ENCODE measurements at places on chromosomes 12 and 14.

GRCh38 chr14:65222440-65222858, 120.1 kb upstream of the MAX start:
- DNase-seq = peak; percentile 58

DNA sequence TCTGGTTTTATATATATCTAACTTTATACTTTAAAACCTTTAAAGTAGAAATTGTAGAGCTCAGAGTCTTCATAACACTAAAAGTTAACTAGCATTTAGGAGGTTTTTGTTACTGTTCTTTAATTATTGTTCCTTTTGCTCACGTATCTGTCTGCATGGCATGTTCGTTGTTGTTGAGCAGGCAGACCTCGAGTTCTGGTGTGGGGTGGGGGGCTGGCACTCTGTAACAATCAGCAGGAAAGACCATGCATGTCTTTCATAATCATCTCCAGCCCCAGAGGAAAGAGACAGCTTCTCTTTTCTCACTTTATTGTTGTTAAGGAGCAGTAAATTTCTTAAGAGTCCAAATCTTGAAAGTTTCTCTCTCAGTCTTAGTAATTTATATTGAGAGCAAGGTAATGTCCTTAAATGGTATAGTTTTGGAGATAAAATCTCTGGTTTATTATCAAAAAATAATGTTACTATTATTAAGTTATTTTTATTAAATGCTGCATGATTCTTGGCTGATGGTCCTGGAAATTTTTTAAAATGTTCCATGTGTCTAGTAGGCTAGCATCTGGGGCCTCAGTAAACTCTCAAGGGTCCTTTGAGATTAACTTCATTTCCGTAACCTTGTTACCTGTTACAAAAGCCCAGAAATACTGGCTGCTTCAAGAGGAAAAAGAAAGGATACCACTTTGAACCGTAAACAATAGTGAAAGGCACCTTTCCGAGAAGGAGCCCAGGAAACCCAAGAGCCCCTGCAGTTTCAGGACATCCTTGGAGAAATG, 30.3 kb downstream of the CKB start:
- DNase-seq = no peak

GRCh38 chr14:62030387-62030786, 268.2 kb downstream of the SNAPC1 start:
- DNase-seq = no peak

DNA sequence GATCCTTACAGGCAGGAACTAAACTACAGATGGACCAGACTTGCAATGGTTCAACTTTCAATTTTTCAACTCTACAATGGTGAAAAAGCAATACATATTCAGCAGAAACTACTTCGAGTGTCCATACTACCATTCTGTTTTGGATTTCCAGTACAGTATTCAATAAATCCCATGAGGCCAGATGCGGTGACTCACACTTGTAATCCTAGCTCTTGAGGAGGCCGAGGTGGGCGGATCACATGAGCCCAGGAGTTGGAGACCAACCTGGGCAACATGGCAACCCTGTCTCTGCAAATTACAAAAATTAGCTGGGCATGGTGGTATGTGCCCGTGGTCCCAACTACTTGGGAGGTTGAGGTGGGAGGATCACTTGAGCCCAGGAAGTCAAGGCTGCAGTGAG, 336.1 kb downstream of the MED13L start:
- peak; percentile 34 for DNase-seq

DNA sequence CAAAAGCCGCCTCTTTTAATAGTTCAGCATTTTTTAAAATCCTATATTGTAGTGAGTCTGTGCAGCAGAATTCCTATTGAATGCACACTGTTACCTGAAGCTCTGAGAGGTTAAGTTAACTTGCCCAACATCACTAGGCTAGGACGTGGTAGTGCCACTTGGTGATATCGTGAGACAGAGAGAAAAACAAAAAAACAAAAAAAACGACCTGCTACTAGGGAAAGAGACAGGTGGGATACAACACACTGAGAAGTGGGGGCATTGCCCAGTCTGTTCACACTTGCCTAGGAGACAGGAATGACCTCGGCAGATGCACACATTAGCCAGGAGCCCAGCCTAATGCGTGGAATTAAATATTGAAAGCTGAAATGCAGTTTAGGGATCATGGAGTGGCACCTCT, 129.7 kb upstream of the CCND2 start:
- DNase-seq = no peak

DNA sequence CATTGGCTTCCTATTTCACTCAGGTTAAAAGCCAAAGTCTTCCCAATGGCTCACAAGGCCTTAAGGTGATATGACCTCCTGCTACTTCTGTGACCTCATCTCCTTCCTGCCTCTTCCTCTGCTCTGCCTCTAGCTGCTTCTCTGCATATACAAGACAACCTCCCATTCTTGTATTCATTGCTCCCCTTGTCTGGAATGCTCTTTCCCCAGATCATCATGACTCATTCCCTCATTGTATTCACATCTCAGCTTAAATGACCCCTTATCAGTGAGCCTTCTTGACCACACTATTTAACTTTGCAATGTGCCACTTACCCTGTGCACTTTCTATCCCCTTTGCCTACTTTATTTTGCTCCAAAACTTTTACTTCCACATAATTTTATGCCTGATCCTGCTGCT, 90.2 kb downstream of the PPP1R12A start:
- DNase-seq = peak; percentile 72

GRCh38 chr14:56543436-56543835, 36.2 kb upstream of the TMEM260 start:
- DNase-seq = no peak

DNA sequence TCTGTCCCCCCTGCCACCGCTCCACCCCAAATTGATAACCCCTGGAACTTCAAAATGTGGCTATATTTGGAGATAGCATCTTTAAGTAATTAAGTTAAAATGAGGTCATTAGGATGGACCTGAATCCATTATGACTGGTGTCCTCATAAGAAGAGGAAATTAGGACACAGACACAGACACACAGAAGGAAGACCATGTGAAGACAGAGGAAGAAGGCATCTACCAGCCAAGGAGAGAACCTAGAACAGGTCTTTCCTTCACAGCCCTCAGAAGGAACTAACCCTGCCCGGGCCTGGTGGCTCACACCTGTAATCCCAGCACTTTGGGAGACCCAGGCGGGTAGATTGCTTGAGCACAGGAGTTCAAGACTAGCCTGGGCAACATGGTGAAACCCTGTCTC, 3.6 kb upstream of the HRK start:
- no peak for DNase-seq

DNA sequence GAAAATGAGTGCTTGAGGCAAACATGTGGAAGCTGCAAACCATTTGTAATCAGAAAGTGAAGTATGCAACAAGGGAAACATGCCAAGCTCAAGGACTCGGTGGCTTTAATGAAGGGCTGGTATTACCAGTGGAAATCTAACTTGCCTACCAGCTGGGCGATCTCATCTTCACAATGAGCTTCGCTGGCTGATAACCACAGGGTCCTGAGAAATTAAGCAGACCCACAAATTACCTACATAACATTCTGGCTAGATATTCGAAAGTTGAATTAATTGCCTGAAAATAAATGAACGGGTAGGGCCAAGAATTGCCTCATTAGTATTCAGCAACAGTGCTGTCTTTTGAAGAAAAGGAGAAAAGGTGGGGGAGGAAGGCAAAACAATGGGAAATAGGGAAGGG, 439.4 kb downstream of the PDZRN4 start:
- no peak for DNase-seq

DNA sequence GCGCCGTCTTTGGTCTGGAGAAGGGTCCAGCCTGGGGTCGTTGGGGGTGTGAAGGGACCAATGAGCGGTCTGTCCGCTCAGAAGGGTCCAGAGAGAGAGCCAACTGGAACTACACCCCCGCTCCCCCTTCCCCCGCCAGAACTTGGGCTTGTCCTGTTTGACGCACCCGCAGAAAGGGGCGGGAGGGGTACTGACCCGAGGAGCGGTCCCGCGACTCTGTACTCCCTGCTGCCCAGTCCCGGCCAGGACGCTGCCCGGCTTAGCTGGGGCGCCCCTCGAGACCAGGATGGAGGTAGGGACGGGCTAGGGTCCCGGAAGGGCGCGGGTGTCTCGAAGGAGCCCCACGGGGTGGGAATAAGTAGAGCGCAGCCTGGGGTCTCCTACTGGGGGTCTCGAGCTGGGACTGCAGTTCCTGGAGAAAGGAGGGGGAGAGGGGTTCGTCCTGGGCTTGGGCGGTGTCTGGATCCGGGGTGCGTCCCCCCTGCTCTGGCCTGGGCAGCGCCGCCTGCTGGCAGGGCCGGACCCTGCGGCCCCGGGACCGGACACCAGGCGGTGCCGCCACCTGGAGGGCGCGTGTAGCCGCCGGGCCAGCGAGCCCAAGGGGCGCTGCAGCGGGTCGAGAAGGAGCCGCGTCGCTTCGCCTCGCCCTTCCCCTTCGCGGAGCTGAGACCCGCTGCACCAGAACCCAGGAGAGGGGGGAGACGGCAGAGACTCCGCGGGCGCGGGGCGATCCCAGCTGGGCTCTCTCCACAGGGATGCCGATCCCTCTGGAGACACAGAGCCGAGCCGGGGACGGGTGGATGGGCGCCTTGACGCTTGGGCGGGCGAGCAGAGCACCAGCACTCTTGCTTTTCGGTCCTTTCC, 3.8 kb upstream of the CACNB3 start:
- DNase-seq = peak; percentile 85

- DNase-seq = peak; percentile 71
Measured at GRCh38 chr12:11798856-11799501, 149.5 kb downstream of the ETV6 start.

DNA sequence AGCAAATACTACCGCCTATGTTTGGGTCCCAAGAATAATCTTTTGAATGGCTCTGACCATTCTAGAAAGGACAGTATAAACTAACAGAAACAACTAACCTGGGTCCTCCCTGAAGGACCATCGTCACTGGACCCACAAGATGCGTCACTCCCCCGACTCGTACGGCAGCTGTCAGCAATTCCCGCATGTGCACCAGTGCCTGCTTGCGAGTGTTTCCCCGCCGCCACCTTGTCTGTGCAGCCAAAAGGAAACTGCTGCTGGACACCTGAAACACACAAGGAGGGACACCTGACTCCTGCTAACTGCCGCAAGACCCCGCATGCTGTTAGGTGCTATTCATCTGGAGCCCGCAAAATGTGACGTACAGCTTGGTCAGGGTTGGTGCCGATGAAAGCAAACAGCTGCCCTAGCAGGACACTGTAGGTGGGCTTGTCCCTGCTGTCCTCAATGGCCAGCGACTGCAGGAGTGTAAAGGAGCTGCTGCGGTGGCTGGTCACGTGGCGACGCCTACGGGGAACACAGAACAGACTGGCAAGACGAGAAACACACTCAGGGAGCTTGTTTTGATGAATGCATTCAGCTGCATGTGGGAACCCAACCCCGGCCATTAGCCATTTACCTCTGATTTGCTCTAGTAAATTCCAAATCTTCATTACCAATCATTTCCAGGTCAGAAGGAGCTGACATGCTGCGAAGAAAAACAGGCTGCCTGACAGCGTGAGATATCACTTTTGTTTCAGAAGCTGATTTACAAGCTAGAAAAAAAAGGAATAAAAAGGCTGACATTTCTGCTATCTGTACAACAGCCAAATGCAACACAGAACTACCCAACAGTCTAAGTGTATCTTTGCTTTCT, 118.1 kb downstream of the TRAFD1 start:
- DNase-seq = no peak

DNA sequence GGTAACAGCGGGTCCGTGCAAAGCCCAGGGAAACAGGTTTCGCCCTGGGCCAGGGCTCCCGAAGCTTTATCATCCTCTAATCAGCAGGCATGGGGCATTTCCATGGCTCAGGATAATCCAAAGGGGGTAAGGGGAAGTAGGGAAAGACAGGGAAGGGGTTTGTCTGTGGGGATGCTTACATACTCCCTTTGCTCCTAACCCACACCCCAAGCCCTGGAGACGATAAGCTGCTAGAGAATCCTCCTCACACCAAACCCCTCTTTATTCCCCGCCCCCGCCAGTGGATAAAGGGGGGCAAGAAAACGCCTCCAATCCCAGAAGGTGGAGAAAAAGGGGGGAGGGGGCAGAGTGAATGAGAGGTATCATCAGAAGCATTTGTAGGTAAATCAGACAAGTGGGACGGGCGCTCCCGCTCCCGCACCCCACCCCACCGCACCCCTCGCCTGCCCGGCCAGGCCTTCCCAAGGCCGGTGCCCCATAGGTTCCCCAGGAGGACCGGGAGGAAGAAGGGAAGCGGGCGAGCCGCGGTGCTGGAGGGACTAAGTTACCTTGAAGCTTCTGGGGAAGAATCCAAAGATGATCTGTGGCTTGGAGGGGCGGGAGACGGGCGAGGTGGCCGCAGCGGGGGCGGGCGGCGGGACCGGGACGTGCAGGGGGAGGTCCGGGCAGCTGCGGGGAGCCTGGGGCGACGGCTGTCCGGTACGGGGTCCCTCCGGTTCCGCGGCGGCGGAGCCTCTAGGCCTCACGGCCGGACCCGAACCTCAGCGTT, 762 bp downstream of the PPP2R5E start:
- peak; percentile 18 for DNase-seq

DNA sequence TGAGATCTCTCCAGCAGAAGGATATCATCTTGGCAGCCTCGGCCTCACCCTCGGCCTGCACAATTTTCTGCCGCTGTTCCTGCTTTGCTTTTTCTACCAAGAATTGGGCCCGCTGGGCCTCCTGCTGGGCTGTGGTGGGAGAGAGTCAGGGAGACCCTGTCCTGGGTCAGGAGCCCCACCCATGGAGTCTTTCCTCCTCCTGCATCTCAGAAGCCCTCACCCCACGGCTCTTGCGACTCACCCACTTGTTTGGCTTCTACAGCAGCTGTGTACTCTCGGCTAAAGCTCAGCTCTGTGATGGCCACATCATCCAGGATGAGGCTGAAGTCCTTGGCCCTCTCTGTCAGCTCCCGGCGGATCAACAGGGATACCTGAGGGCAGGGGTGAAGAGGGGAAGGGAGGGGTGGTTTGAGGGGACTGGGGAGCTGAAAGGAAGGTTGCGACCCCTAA, 2.8 kb downstream of the PHB2 start:
- DNase-seq = no peak

DNA sequence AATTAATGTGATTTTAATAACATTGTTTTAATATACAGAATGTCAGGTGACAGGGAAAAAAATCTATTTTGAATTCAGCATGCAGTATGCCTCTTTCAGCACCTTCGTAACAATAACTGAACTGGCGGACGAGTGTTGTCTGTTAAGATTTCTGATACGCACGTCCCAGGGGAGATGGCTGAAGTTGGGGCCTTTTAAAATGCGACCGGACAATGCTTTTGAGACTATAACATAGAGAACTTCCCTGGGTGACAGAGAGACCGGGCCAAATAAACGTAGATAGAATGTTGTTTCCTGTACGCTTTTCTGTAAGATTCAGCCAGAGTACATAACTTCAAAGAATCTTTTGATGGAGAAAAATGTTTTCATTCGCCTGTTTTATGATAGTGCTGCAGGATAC, 239.7 kb downstream of the EGLN3 start:
- DNase-seq = no peak

GRCh38 chr12:62716866-62717525, 218.0 kb downstream of the PPM1H start:
- DNase-seq = no peak

DNA sequence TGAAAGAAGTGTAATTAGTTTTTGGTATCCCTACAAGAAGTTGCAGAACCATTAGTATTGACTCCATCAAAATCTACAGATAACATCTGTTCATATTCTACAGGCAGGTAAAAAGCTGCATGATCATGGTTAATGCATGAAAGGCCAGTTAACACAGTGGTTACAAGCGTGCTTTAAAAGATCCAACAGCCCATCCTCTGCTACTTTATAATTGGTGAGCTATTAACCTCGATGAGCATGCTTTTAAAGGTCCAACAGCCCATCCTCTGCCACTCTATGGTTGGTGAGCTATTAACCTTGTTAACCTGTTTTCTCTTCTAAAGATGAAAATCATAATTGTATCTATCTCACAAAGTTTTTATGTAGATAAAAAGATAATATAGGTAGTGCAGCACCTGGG, 289.3 kb downstream of the DUSP6 start:
- no peak for DNase-seq

Measured in myocyte (in vitro differentiated cells).